ENCODE measurements at places on chromosomes 5 and 9.

- no peak for DNase-seq
Observed at GRCh38 chr5:5418764-5419163, 3.7 kb upstream of the ICE1 start.

DNA sequence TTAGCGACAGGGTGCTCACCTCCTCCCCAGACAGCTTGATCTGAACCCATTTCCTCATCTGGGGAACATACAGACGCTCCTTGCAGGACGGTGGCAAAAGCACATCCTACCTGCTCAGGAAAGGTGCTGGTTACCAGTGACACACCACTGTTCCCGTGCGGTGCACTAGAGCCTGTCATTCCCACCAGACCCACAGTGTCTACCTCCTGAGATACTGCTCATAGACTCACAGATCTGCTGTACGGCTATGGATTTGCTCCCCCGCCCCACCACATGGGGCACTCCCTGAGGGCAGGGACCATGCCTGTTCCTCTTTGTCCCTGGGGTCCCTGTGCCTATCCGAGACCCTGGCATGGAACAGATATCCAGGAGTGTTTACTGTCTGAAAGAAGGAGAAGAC is 208.9 kb downstream of the PAX5 start:
- no peak for DNase-seq

GRCh38 chr9:98521141-98521540 is 187.6 kb downstream of the GABBR2 start:
- peak; percentile 86 for DNase-seq

DNA sequence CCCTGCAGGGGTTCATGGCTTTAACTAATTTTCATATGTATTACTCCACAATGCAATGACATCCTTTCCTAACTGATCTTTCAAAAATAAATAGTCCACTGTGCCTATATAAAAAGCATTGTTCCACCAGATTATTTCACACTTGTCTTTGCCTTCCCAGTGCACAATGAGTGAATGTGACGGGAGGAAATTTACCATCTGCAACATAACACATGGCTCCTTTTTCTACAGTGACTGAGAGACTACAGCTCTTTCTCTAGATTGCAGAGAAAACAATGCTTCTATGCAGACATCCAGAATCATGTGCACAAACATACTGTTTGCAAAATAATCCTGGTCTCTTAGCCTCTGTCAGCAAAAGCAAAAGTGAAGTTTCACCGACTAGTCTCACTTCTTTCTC is 483.7 kb upstream of the PIK3R1 start:
- DNase-seq = no peak

- DNase-seq = no peak
Observed at GRCh38 chr5:6480133-6481051, 31.7 kb downstream of the UBE2QL1 start.

GRCh38 chr9:71819115-71819739 is 50.9 kb upstream of the CEMIP2 start:
- DNase-seq = peak; percentile 31

DNA sequence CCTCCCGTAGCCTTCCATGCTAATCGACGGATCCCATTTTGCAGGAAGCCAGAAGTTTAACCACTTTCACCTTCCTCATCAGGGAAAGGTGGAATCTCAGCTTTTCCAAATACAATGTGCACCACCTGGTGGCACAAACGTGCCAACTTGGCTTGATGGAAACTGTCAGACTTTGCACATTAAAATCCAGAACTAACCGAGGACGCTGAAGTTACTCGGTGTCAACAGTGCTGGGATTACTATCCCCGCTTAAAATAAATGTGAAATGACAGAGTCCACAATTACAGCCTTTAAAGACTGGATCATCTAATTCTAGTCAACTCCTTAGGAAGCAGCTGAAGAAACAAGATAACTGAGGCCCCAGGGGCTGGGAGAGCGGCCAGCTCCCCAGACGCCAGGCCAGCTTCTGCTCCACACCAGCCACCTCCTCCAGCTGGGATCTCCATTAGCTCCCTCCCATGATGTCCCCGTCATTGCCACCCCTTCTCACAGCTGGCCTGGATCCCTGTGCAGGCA is 50.1 kb upstream of the RETREG1 start:
- no peak for DNase-seq

- DNase-seq = no peak
Observed at GRCh38 chr9:136054146-136054545, 40.9 kb downstream of the NACC2 start.

DNA sequence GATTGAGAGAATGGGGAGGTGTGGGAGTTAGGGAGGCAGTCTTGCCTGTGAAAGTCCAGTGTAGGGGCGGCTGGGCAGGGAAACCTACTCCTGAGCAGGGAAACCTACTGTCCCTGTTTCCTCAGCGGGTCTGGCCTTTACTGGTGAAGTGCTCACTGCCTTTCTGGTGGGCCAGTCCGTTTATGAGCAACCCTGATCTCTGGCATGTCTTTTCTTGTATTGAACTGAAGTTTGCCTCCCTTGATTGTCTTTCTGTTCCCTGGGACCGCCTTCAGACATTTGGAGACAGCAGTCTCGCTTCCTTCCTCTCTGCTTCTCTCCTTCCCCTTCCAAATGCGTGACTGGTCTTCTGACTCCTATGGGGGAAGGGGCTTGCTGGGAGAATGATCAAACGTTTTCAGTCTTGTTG is 2.9 kb downstream of the SNX18 start:
- no peak for DNase-seq

DNA sequence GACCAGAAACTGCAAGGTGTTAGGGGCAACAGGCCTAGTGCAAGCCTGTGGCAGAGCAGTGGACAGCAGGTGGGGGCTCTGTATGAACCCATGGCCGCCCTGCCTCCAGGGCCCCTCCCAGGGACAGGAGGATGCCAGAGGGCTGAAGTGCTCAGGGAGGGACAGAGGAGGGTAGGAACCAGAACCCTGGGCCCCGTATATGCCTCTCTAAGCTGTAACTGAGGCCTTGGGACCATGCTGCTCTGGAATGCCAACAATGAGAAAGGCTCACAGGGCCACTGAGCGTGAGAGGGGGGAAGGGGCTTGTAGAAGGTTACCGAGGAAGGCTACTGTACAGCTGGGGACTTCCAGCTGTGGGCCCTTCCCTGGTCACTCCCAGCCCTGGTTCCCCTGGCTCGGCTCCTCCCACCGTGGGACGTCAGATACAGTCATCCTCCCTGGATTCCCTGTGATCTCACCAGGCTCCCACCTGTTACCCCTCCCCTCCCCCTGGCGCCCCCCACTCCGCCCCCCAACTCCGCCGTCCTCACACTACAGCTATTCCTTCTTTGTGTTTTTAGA is 21.1 kb downstream of the AQP7 start:
- no peak for DNase-seq

DNA sequence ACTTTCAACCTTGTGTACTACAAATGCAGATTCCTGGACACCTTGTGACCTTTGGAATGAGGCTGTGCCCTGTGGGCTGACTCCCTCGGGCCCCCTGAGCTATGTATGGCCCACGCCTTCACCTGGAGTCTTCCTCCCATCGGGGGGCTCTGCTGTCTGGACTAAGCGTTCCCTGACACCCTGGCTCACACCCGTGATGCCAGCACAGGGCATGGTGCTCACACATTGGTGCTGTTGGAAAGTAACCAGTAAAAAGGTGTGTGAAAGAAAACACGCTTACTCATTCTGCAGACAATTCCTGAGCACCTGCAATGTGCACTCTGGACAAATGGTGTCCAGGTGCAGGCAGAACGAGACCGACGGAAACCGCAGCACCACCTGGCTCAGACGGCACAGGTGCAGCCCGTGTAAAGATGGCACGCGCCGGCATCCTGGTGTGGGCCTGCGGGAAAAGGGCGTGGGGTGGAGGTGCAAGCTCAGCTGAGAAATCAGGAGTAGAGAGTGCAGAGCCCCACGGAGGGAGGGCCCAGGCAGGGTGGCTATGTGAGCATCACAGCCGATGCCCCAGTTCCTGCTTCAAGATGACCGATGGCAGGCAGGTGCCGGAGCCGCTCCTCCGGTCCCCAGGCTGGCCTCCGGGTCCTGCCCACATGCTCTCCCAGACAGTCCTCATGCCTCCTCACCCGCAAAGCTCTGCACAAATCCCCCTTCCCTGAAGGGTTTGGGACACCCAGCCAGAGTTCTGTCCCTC is 11.0 kb downstream of the LPCAT1 start:
- no peak for DNase-seq

DNA sequence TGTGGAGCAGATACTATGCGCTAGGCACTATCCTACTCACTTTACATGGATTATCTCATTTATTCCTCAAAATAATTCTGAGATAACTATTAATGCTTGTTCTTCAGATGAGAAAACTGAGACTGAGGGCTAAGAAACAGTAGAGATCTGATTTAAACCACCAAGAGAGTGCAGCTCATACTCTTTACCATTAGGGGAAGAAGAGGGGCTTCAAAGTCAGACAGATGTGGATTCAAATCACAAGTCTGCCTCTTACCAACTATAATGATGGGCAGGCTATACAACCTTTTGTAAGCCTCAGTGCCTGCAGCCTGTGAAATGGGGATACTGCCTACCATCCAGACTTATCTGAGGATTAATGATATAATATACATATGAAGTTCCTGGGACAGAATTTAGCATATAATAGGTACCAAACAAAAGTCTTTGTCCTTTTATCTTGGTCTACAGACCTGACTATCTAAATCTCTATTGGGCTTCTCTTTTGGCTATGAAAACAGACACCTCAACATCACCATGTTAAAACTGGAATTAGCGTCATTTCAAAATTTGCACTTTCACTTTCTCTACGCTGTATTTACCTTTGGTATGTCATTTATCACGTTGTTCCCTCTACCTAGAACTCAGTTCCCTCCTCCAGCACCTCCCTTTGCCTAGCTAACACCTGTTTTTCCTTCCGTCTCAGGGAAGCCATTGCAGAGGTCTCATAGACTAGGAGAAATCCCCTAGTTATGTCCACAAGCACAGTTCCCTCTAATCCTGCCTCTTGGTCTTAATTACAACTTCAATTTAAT is 13.8 kb upstream of the TMEM267 start:
- no peak for DNase-seq

DNA sequence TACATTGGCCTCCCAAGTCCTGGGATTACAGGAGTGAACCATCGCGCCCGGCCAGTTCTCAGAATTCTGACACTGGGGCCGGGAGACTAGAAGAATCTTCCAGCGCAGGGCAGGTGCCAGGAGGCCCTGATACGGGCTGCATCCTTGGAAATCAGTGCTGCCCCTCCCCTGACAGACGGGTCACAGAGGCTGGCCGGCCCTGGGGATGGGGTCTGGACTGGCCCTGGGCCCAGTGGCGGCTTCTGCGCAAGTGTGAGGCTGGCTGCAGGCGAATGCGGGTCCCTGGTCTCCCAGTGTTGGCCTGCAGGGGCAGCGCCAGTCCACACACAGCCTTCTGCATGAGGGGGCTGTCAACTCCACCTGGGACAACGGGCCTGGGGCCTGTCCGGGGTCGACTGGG is 831 bp upstream of the TBC1D9B start:
- DNase-seq = no peak

GRCh38 chr9:80158131-80158530 is 586.4 kb downstream of the TLE4 start:
- DNase-seq = no peak

- peak; percentile 89 for DNase-seq
Observed at GRCh38 chr9:3746296-3747275, 220.8 kb upstream of the RFX3 start.

DNA sequence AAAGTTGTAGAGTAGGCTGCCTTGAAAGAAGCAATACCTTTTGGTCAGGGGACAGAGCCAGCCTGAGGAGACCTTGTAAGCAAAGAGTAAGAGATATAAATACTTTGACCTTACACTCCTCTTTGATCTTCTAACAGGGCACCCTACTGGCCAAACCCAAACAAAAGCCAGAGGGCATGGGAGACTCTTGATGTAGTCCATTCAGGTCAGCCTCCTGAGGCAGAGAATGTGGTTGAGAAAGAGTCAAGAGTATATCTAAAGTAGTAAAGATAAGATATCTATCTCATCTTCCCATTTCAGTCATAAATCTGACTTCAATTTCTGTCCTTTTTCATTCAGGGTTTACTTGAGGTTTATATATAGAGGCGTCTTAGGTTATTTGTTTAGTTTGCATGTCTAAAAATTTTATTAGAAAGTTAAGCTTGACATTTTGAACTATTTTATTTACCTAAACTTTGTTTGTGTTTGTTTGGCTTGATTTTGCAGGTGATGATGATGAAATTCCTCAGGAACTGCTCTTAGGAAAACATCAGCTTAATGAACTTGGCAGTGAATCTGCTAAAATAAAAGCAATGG is 125.7 kb downstream of the NIPBL start:
- DNase-seq = no peak

DNA sequence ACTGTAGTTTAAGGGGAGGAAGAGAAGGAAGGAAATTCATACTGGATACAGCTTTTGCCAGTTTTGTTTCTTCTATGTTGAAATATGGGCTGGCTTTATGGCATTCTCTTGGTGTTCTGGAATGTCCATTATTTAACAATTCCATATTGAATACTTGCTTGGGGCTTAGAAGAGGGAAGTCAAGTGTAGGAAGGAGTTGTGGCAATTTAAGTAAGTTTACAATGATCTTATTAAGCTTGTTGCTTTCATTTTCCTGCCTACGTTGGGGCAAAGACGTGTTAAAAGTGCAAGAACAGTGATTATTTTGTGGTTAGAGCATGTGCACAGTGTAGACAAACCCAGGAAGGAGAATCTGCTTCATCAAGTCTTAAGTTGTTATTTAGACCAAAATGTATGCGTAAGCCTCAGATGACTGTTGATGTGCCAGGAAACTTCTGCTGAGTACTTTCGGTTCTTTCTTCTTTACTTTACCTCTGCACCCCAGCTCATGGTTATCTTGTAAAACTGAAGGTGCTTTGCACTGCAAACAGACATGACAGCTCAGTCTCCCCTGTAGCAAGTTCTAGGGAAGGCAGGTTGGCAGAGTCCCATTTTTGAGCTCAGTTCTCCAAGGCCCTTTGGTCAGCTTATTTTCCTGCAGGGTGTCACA is 75.8 kb downstream of the F2RL2 start:
- DNase-seq = no peak

DNA sequence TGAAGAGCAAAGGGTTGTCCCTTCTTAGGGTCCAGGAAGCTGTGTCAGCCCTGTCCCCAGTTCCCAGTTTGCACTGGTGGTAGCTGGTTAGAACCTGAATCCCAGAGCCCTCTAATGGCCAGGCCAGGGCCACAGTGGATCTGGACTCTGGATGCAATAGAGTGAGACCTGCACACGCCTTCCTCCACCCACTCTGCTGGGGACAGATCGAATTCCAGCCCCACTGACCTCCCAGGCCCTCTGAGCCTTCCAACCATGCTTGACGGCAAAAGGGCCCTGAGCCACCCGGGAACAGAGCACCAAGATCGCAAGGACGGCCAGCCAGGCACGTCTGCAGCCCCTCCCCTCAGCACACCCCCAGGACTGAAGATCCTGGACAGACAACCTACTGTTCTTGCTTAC is 23.7 kb downstream of the NAIF1 start:
- DNase-seq = no peak
